ENCODE measurements at places on chromosomes 16 and 17.

GRCh38 chr17:58517378-58517927, 3.0 kb upstream of the MTMR4 start:
- DNase-seq = no peak

- DNase-seq = peak; percentile 38
These were observed 4.2 kb upstream of the ATXN7L3 start for GRCh38 chr17:44203731-44204440.

DNA sequence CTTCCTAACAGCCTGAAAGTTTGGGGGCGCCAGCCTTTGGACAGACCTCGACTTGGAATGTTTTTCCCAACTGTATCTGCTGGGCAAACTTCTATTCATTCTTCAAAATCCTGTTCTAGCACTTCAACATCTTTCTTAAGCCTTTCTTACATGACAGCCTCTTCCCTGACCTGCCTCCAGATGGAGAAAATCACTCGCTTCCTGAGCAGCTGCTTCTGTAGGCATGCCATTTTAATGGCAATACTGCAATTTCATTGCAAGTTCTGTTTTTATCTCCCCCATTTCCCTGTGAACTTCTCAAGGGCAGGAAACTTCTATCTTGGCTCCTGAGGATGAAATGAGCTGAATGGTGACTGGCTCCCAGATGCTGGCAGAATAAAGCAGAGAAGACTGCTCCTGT, 128.8 kb upstream of the ASIC2 start:
- no peak for DNase-seq

GRCh38 chr16:9340526-9341256, 249.2 kb downstream of the HAPSTR1 start:
- DNase-seq = no peak

- no peak for DNase-seq
These were observed 47.3 kb downstream of the C16orf82 start for GRCh38 chr16:27114006-27114405.

DNA sequence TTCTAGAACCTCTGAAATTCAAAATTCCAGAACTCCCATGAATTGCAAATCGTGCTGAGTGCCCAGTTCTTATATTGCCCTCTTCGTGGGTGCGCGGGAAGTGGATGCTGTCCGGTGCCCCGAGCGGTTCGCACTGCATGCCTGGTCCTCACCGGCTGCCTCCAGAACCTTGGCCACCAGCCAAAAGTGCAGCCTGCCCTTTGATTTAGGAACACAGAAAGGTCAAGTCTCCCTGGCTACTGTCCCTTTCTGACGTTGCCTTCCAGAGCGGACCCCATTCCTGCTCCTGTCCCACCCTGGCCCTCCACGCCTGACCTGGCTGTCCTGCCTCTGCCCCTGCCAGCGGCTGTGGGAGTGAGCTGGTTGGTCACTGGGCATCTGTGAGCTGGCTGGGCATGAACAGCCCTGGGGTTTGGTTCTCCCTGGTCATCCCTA, 9.7 kb downstream of the NEUROD2 start:
- DNase-seq = no peak

DNA sequence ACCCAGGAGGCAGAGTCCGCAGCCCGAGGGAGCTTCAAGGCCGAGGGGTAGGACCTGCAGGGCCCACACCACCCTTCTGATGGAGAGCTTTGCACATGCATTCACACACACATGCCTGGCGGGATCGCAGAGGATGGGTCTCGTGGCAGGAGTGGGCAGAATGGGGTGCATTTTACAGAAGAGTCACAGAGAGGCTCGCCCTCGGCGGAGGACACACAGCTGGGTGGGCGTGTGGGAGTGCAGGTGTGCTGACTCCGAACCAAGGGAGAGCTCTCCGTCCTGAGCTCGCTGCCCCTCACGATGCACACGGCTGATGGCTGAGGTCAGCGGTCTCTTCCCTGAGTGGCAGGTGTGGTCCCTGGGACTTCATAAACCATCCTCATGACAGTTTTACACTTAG, 96.8 kb upstream of the CBX4 start:
- no peak for DNase-seq

DNA sequence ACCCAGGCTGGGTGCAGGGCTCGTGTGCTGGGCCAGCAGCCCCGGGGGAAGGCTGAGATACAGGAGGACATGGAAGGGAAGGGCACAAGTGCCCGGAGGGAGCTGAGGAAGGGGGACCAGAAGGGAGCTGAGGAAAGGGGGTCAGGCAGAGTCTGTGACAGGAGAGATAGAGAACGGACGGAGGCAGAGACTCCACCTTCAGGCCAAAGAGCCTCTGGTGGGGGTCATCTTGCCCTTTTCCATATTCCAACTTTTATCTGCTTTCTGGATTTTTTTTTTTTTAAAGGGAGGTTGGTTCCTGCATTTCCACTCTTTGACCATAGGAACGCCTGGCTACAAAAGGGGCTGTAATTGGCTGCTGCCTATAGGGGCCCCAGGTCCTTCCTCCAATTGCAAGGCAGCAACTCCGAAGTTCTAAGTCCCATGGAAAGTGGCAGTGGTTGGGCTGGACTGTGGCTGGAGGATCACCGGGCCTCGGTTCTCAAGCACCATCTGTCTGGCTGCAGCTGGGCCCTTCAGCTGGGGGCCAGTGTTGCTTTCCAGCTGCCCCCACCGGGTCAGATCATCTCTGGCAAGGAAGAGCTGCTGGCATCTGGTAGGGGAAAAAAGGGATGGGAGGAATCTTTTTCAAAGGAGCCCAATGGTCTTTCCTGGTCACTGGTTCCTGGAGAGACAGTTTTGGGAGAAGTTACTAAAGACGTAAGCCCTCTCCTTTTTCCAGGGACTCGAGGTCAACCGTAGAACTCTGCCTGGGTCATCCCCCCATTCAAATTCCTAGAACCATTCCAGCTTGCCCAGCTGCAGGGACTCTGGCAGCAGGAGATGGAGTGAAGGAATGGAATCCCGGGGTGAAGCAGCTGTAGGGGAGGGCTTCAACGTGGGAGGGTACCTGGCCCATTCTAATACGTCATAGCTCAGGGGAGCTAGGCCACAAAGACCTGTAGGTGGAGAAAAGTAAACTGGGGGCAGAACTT, 13.1 kb upstream of the MRPS23 start:
- no peak for DNase-seq

- no peak for DNase-seq
These were observed 49.2 kb upstream of the MAP3K14 start for GRCh38 chr17:45366049-45366448.

DNA sequence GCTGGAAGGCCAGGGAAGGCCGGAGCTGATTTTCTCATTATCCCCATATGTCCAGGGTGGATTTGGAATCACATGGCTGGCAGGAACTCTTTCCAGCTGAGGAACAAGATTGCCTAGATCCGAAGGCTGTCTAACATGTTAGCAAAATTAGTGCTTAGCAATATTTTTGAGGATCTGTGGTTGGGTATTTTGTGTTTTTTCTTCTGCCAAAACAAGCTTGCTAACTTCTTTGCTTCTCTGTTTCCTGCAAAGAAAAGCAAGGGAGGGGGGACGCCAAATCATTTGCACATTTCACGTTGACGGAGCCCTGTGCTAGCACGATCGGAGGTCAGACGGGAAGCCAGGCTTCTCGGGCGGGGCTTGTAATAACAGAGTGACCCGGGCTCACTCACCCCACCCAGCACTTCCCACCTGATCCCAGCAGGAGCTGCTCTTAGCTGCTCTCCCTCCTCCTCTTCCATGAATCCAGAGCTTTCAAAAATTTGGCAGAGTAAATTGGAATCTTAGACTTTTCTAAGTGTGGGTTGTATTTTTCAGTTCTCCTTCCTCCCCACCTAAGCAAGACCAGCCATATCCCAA, 33.3 kb upstream of the FOXF1 start:
- DNase-seq = no peak

GRCh38 chr17:2174468-2175293, 119.8 kb downstream of the HIC1 start:
- no peak for DNase-seq

DNA sequence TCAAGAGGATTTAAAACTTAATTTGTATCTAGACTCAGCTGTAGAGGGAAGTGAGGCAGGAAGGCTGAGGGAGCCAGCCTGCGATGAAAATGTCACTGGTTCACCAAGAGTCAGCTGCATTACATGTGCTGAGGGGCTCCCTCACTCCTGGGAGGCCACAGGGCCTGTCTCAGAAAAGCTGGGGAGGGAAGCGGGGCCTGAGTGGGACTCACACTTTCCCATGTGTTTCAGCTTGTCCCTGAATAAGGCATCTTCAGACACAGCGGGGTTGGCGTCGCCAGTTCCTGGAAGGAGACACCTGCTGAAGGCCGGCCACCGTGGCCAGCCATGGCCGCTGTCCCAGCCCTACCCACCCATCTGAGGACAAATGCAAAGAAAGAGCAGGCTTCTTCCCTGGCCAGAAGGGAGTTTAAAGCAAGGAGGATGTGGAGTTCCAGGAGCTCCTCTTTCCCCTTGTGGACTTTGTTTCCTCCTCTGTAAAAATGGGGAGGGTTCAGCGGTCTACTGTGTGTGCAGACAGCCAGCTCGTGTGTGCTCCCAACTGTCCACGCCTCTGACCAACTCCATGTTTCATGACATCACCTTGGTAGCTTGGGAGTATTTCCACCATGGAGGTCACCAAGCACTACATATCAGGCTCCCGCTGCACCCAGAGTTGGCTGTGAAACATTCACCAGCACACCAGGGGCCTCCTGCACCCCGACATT, 19.2 kb upstream of the MRPS23 start:
- DNase-seq = no peak

DNA sequence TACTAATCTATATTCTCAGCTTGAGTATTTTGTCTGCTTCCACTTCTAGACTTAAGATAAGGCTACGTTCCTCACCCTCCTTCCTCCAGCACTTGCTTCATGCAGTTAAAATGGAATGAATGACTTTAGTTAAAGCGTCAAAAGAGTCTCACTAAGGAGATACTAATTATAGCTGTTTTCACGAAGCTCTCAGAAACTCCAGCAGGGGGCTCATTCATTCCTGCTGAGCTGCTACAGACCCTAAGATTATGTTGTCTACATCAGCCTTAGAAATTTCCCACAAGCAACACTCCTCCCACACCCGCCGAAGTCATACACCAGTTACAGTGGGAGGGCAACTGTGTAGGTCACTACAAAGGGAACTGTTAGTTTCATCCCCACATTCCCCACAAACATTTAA, 57.0 kb upstream of the KIFC3 start:
- no peak for DNase-seq

GRCh38 chr17:35786941-35787432, 8.5 kb downstream of the MMP28 start:
- no peak for DNase-seq

DNA sequence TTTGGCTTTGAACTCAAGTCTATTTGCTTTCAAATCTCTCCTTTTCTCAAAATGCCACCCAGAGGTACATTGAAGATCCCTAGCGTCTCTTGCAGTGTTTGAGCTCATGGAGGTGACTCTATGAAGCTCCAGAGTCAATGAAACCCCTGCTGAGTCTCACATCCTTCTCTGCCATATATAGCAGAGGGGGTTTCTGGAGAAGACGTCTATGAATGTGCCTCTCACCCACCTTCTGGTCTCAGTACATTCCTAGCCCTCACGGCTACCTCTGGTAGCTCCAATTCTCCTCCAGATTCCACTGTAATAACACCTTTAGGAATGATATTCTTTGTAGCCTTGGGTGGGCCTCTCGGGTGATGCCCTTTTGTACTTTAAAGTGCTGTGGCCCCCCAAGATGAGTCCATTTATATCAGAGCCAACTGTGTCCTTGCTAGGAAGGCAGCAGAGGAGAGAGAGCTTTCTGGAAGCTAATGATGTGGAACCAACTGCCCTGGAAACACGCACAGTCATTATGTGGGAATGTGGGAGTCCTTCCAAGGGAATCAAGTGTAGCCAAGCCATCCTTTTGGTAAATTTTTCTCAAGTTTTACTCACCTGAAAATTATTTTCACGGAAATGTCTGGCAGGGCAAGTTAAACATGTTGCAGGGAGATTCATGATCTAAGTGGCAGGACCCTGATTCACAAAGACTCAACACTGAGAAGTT, 123.4 kb downstream of the ASIC2 start:
- no peak for DNase-seq
